ENCODE measurements at places on chromosomes 5 and 9.

DNA sequence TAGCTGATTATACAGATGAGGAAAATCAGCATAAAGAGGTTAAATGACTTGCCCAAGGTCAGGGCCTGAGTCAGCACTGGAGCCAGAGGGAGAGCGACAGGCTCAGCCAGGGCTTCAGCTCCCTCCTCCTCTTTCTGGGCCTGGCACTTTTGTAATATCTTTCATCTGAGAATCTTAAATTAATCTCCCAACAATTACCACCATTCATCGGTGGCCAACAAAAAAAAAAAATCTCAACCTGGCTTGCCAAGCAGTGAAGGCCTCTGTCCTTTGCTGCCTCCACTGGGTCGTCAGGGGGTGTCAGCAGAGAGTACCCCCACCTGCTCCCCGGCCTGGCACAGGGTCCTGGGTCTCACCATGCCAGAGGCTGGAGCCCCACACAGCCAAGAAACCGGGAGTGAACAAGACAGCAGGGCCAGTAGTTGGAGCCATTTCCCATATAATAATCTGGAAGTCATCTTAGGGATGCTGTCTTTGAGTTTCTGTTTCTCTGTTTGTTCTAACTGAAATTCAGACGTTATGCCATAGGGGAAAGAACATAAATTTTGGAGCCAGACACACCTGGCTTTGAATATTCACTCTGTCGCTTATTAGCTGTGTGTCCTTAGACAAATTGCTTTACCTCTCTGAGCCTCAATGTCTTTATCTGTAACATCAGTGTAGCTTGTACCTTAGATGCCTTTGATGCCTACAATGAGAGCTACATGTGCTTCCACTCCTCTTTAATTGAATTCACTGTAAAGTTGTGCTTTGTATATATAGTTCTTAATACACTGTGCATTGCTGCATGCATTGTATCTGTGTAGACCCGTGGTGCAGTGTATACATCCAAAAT is 299.9 kb upstream of the MSX2 start:
- DNase-seq, result no peak

- DNase-seq, result peak; percentile 75
Observed at GRCh38 chr9:97906236-97906831, 16.0 kb downstream of the TRMO start.

- no peak for DNase-seq
Observed at GRCh38 chr5:94397508-94397907, 220.9 kb downstream of the KIAA0825 start.

DNA sequence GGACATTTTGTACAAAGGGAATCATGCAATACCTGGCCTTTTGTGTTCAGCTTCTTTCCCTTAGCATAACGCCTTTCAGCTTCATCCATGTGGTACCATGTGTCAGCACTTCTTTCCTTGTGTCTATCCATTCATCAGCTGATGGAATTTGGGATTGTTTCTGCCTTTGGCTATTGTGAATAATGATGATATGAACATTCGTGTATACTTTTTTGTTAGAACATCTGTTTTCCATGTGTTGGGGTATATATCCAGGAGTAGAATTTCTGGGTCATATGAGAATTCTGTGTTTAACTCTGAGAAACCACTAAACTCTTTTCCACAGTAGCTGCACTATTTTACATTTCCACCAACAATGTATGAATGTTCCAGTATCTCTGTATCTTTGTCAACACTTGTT is 14.8 kb upstream of the PRRC2B start:
- no peak for DNase-seq

DNA sequence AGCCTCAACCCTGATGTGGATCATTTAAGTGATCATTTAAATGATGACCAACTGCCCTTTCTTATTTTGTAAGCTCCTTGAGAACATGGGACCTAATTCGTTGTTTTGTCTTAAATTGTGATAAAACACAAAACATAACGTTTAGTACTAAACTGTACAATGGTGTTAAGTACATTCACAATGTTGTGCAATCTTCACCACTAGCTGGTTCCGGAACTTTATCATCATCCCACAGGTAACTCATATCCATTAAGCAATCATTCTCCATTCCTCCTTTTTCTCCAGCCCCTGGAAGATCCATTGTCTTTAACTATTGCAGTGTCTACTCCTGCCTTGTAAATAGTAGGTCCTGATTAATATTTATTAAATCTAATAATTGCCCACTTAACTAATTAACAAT is 460.5 kb upstream of the BRINP1 start:
- no peak for DNase-seq

GRCh38 chr9:68653141-68653595 is 51.9 kb upstream of the PIP5K1B start:
- no peak for DNase-seq

GRCh38 chr5:112250551-112250950 is 168.5 kb downstream of the EPB41L4A start:
- no peak for DNase-seq

- DNase-seq, result no peak
Observed at GRCh38 chr5:142506756-142507155, 179.1 kb downstream of the FGF1 start.

GRCh38 chr9:33081128-33081851 is 4.8 kb upstream of the SMU1 start:
- DNase-seq, result peak; percentile 83

DNA sequence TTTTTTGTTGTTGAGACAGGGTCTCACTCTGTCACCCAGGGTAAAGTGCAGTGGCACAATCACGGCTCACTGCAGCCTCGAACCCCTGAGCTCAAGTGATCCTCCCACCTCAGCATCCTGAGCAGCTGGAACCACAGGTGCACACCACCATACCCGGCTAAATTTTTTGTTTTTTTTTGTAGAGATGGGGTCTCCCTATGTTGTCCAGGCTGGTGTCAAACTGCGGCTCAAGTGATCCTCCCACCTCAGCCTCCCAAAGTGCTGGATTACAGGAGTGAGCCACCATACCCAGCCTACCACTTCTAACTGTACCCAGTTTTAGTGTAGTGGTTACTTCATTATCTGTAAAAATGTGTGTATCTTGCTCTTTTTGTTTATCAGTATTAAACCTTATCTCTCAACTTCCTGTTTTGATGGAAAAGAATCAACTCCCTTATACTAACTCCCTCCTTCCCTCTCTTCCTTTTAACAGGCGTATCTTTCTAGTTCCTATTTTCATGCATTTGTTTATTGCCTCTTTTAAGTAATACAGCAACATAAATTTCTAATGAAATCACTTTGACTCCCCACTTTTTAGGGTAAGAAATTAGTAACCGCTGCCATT is 33.1 kb downstream of the GRAMD2B start:
- no peak for DNase-seq

DNA sequence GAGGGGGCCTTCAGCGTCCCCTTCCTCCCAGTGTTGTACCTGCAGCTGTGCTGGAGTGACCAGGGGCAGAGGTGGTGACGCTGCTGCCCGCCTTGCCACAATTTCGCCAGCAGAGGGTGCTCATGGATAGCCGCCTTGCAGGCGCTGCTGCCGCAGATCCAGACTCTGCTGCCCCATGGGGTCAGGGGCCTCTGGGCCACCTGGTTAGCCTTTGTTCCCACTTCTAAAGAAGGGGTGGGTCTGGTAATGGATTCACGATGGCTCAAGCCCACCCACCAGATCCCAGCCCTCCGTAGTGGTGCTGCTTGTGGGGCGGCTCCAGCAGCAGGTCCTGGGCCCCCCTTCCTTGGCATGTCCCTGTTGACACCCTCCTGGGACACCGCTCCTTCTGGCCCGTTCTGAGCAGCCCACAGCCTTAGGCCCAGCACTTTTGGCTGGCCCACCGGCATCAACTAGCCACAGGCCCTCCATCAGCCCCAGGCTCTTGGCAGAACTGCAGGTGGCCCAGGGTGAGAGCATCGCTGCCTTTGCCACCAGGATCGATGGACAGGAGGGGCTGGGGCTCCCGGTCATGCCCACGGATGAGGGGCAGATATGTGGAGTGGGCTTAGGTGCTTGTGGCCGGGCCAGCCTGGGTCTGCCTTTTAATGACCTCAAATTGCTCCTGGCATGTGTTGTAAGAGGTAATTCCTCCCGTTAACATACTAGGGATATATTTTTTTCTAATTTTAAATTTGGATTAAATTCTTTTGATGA is 57.2 kb downstream of the COL5A1 start:
- DNase-seq, result no peak

GRCh38 chr5:160968480-160968879 is 116.5 kb upstream of the ATP10B start:
- DNase-seq, result no peak

DNA sequence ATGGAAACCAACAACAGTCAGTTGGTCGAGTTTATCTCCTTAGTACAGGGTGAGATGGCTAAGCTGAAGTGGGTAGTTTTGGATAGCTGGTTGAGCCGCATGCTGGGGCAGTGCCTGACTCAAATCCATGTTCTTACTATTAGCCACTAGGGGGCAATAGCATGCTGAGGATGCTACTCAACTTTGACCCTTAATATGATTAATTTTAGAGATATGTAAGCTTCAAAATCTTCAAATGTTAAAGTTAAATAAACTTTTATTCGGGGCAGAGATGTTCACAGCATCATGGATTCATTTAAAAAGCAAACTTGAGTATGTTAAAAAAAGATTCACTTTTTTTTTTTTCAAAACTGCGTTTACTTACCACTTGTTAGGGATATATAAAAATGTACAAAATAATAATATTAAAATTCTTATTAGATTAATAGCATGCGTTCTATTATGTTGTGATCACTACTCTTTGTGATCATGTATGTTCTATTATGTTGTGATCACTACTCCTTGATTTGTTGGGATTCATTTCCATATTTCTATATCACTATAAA is 57.0 kb downstream of the C9orf153 start:
- peak; percentile 53 for DNase-seq

DNA sequence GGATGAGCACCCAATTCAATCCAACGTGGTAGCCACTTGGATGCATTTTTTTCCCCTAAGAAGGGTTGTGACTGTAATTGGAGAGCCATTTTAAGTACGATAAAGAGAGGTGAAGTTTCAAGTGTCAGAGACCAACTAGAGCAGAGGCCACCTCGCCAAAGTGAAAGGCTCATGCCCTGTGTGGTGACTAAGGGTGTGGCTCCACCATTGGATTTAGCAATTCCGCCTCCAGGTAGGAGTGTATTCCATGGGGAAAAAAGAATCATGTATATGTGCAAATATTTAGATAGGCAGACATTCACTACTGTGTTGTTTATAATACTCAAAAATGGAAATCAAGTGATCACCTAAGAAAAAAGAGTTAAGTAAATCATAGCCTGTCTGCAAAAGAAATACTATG is 53.1 kb upstream of the S1PR3 start:
- DNase-seq, result no peak

GRCh38 chr9:108956631-108957026 is 22.4 kb downstream of the ABITRAM start:
- no peak for DNase-seq

Data from CD4-positive, alpha-beta T cell treated with Interleukin-4 for 4 hours (primary cell).